ENCODE measurements at places on chromosomes 12 and 14.

GRCh38 chr14:60710494-60710893 is 13.7 kb downstream of the SIX4 start:
- H3K4me3 ChIP-seq = no peak overlapping the region
- DNase-seq = no peak
- H3K27me3 ChIP-seq = no peaks in the 10 kb centered on the region
- no peaks in the 10 kb centered on the region for H3K4me1 ChIP-seq
- no peak overlapping the region for H3K27ac ChIP-seq
- peaks cover 8% of the 10 kb centered on the region for H3K36me3 ChIP-seq

DNA sequence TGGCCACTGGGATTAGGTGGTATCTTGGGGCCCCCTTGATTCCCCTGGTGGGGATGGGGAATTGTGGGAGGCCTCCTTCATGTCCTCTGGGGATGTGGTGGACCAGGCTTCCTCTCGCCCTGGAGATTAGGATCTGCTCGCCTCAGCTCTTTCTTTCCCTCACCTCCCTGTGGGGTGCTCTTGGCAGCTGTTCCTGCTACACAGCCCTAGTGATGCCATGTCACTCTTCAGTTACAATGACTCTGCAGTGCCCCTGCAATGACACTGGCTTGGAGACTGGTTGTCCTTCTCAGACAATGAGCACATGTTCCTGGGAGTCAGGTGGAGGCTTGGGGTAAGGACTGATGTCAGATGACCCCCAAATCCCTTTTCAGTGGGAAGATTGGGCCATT is 83.9 kb downstream of the ADCK1 start:
- H3K27me3 ChIP-seq = no peaks in the 10 kb centered on the region
- no peaks in the 10 kb centered on the region for H3K4me1 ChIP-seq
- no peak overlapping the region for H3K4me3 ChIP-seq
- H3K36me3 ChIP-seq = no peaks in the 10 kb centered on the region
- DNase-seq = no peak

GRCh38 chr12:47742253-47742825 is 16.3 kb downstream of the RAPGEF3 start:
- no peak overlapping the region for H3K4me3 ChIP-seq
- H3K4me1 ChIP-seq = peaks cover 2% of the 10 kb centered on the region
- no peaks in the 10 kb centered on the region for H3K27me3 ChIP-seq
- H3K36me3 ChIP-seq = no peaks in the 10 kb centered on the region
- DNase-seq = peak; percentile 41

- H3K27ac ChIP-seq = no peak overlapping the region
- DNase-seq = peak; percentile 76
- peaks cover 8% of the 10 kb centered on the region for H3K27me3 ChIP-seq
- no peaks in the 10 kb centered on the region for H3K36me3 ChIP-seq
- 0 out of 2 replicates have a peak, but pooled peaks cover 9% of the 10 kb centered on the region for H3K4me1 ChIP-seq
- peak overlapping the region; percentile 93 for H3K4me3 ChIP-seq
Measured at GRCh38 chr12:70366581-70367257, 629 bp downstream of the KCNMB4 start.

DNA sequence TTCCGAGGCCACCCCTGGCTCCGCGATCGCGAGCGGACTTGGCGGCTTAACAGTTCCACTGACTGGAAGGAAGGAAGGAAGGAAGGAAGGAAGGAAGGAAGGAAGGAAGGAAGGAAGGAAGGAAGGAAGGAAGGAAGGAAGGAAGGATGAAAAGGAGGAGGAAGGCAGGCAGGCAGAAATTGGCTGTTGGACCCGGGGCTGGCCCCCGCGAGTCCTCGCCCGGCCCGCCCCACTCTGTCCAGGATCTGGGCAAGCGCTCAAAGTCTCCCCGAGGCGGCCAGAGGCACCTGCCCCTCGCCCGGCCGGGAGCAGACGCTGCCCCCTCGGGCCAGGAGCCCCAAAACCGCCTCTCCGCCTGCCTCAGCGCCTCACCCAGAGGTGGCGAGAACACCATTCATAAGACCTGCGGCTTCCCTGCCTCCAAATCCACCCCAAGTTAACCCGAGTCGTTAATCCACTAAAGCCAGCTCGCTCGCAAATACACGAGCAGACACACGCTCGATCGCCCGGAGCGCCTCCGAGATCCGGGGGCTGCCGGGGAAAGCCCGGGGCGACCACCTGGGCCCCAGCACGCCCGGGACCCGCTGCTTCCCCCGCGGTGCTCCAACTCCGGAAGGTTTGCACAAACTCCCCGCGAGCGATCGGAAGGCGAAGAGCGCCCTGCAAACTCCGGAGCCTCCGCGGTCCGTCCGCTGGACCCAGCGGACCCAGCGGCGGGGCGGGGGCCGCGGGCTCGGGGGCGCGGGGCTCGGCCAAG is 844 bp downstream of the DPF3 start:
- DNase-seq = peak; percentile 67
- peaks cover 25% of the 10 kb centered on the region for H3K4me1 ChIP-seq
- H3K4me3 ChIP-seq = peak overlapping the region; percentile 97
- no peaks in the 10 kb centered on the region for H3K36me3 ChIP-seq
- no peak overlapping the region for H3K27ac ChIP-seq

GRCh38 chr12:132423251-132423819 is 66.6 kb upstream of the FBRSL1 start:
- H3K4me1 ChIP-seq = peaks cover 4% of the 10 kb centered on the region
- DNase-seq = peak; percentile 31
- no peak overlapping the region for H3K4me3 ChIP-seq
- H3K36me3 ChIP-seq = no peaks in the 10 kb centered on the region
- H3K27ac ChIP-seq = no peak overlapping the region

- DNase-seq = peak; percentile 81
- no peaks in the 10 kb centered on the region for H3K27me3 ChIP-seq
- H3K27ac ChIP-seq = peak overlapping the region; percentile 19
- H3K36me3 ChIP-seq = no peaks in the 10 kb centered on the region
- H3K4me1 ChIP-seq = peaks cover 30% of the 10 kb centered on the region
Measured at GRCh38 chr12:68406134-68406576, 74.0 kb upstream of the MDM1 start.

- H3K36me3 ChIP-seq = no peaks in the 10 kb centered on the region
- no peak within 1 kb of the TSS for H3K27ac ChIP-seq
- DNase-seq = peak; percentile 47
- no peaks in the 10 kb centered on the region for H3K4me1 ChIP-seq
Measured at GRCh38 chr12:108129017-108129812, at the start of gene WSCD2. TSS of gene WSCD2 (plus strand) at chr12:108129288. CDS start at chr12:108195833, 66,545 bp downstream.

Measured in GM23248 (cell line).